GM12864 (cell line): ENCODE measurements at places on chromosomes 5 and 9.
A peak's percentile ranks its signal among the peaks of the same experiment; 100 is the strongest.

- no peak for DNase-seq
Measured at GRCh38 chr5:92081958-92082712, 699.0 kb upstream of the ARRDC3 start.

GRCh38 chr5:579746-580366 lies 32.3 kb upstream of the CEP72 start:
- DNase-seq: no peak

GRCh38 chr5:168734620-168735300 lies 155.6 kb upstream of the PANK3 start:
- DNase-seq: no peak

- no peak for DNase-seq
Measured at GRCh38 chr9:129849901-129850300, 14.6 kb downstream of the USP20 start.

DNA sequence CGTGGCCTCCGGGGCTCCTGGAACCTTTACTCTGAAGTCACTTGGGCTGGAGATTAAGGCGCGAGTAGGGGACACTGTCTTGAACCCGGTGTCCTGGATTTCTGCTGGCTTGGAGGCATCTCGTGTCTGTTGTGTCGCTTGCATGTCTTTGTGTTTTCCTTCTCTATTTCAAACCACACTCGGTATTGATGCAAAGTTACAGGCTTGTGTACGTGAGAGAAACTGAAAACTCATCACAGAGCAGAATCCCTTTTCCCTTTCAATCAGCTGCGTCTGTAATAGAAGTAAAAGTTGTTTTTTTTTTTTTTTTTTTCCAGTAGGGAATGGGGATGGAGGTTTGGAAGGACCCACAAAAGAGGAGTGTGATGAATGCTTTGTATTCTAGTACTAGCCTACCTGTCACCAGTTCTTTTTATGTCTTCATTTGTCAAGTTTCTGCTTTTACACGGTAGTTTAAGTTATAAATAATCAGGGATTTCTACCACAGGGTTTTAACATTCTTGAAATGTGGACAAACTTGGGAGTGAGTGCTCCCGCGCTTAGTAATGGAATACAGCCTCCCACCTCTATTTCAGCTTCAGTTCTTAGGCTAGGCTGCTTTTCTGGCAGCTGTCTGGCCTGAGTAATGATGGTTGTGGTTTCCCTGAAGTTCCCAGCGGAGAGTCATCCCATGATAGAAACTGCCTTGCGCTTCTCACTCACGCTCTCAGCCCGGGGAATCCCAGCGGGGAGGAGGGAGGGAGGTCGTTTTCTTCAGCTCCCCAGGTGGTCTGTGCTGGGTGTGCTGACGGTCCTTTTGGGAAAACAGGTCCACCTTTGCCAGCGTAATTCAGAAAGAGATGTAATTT lies 763 bp downstream of the TJP2 start:
- peak; percentile 63 for DNase-seq

GRCh38 chr5:129069292-129069691 lies 25.3 kb upstream of the ISOC1 start:
- no peak for DNase-seq

DNA sequence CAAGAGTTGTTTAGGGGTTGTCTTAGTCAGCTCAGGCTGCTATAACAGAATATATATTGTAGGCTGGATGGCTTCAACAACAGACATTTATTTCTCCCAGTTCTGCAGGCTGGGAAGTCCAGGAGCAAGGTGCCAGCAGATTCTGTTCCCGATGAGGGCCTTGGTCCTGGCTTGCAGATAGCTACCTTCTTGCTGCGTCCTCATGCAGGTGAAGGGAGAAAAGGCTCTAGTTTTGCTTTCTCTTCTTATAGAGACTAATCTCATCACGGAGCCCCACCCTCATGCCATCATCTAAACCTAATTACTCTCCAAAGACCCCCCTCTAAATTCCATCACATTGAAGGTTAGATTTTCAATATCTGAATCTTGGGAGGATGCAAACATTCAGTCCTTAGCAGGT lies 246.0 kb upstream of the ANKRD55 start:
- DNase-seq: no peak

DNA sequence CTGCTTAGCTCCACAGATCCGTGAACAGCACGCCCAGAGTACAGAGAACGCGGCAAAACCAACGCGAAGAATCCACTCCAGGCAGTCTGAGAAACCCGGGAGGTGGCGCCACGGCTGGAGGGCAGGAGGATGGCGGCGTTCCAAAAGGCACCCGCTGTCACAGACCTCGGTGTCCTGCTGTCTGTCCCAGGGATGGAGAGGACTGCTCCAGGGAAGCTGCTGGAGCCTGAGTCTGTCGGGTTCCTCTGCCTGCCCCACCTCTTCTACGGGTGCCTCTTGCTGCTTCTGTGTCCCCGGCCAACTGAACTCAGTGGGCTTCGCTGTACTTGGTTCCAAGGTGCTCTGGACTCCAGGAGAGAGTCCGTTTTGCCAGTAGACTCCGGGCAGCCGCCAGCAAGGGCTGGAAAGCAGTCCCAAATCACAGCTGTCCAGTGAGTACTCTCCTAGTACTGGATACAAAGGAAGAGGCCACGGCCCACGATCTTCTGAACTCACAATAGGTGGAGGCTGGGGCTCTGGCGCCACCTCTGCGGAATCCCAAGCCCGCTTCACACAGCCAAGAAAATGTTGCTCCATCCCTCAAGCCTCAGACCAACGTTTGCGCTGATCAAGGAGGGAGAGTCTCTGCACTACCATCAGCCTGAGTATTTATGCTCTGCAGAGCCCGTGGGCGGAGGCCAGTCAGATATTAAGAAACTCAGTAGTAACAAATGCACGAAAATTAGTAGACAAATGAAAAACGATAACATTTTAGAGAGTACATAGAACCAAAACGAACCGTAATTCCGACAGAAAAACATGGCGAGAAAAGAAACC lies 440 bp downstream of the ANXA2R start:
- DNase-seq: no peak
